ENCODE measurements at places on chromosomes 1 and 21.

GRCh38 chr21:45393021-45393420, 11.9 kb upstream of the COL18A1 start:
- no peak for DNase-seq

DNA sequence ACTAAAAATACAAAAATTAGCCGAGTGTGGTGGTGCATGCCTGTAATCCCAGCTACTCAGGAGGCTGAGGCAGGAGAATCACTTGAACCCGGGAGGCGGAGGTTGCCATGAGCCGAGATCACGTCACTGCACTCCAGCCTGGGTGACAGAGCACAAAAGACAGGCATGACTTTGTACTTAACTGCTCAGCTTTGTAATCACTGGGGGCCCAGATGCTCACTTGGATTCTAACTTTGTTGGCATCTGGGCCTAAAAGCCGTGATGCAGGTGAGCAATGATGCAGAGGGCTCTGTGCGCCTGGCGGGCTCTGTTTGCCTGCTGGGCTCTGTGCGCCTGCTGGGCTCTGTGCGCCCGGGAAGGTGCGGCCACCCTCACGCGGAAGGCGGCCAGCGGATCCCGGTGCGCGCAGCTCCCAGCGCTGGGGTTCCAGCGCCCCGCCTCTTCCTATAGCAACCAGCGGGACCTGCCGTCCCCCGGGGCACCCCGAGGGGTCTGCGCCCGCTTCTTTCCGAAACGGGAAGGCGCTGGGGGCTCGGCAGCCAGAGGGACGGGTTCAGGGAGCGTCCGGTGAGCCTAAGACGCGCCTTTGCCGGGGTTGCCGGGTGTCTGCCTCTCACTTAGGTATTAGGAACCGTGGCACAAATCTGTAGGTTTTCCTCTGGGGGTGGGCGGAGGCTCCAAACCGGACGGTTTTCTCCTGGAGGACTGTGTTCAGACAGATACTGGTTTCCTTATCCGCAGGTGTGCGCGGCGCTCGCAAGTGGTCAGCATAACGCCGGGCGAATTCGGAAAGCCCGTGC, 31.7 kb downstream of the PRMT2 start:
- no peak for DNase-seq

GRCh38 chr1:165434281-165434680, 10.6 kb downstream of the RXRG start:
- DNase-seq = no peak

GRCh38 chr1:218211241-218211640, 73.9 kb upstream of the RRP15 start:
- DNase-seq = no peak

DNA sequence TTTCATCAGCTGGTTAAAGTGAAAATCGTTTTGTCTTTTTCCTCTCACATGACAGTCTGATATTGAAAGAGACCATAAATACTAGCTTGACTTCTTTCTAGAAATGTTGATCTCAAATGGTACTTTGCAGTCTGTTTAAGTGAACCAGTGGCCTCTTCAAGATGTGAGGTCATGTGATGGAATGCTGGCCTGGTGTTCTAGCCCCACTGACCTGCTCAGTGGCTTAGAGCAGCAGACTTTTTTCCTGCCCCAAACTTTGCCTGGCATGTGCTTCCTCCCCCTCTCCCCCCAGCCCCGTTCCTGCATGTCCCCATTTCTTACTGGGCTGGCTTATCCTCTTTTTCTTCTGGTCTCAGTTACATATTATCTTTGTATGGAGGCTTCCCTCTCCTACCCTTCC, 34.3 kb downstream of the ZYG11A start:
- DNase-seq = no peak

DNA sequence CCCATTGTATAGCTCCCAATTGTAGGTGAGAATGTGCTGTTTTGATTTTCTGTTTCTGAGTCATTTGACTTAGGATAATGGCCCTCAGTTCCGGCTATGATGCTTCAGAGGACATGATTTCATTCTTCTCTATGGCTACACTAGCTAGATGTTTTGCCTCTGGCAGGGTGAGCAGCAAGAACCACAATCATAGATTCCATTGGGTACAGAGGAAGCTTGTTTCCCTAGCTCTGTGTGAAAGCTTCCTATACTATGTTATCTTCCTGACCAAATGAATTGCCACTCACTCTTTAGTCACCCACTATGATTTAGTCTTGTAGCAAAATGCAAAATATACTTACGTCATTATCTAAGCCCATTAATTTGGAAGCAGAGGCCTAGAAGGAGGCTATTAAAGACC, 616.3 kb downstream of the PLA2G4A start:
- no peak for DNase-seq

GRCh38 chr1:6960291-6960811, 175.1 kb downstream of the CAMTA1 start:
- DNase-seq = no peak

DNA sequence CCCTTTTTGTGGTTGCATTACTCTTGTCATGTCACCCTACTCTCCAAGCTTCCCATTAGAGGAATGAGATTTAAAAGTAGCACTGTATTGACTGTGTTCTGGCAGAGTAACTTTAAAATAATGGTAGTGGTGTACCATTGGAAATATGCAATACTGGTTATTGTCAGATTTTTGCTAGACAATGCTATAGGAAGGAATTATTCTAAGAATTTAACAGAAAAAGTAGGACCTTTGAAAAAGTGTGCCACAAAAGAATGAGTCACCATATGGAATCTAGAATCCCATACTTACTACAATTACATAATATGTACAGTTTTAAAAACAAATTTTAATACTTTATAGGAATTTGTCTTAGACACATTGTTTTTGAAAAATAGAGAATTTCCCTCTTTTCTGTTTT, 13.8 kb downstream of the MIER1 start:
- no peak for DNase-seq

DNA sequence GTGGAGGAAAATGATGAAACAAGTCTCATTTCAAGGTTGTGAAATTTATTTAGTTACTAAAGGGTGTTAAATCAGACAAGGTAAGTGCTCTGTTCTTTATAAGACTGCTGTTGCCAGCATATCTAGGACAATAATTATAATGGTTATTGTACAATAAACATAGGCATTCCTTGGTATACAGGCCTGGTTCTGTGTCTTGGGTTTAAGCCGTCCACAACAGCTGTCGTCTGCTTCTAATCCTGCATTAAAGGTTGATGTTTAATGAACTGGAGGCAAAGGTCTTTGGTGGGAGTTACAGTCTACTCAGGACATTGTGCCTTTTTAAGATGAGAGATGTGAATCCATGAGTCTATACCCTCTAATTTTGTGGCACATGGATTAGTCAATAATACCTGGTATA, 23.4 kb upstream of the FMO4 start:
- DNase-seq = no peak

All from CD4-positive, alpha-beta T cell treated with Interleukin-6 at 100 ng/mL for 8 hours (primary cell).